ENCODE measurements at places on chromosomes 4 and X. TPM values are rescaled to one million over a fixed set of nuclear protein-coding genes. Genes with fewer than 3 reads are reported as not detected.

YIPF6 gene
- total RNA-seq = 12.6 TPM

PAGE2B gene
- total RNA-seq = not detected

SPIN3 gene
- 1.7 TPM for total RNA-seq

PPP4R3C gene
- not detected for total RNA-seq

TMEM154 gene
- 94.8 TPM for total RNA-seq

MAGEB1 gene
- total RNA-seq = not detected

HOPX gene
- total RNA-seq = 2,448 TPM

- no peak for DNase-seq
Observed at GRCh38 chr4:46249106-46249505, 125.3 kb upstream of the GABRG1 start.

GRCh38 chr4:36414248-36414647, 132.8 kb downstream of the DTHD1 start:
- DNase-seq = no peak

GRCh38 chr4:38639242-38639641, 24.8 kb upstream of the KLF3 start:
- DNase-seq = no peak

DNA sequence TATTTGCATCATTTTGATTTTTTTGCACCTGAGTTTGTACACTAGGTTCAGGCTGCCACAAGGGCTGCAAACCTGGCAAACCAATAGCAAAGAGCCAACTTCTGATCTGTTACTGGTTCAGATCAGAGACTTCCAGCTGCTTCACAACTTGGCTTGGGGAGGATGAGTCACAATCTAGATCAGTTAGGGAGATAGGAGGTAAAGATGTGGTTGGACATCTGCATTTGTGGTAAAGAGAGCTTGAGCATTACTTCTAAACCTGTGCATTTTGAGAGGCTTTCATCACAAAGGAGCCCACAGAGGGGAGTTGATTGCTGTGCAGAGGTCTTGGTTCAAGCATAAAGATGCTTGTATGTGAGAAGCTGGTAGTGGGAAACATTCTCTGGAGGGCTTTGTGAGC, 34.5 kb downstream of the LINC00632 start:
- DNase-seq = no peak

GRCh38 chrX:118974908-118975671, 672 bp downstream of the LONRF3 start:
- DNase-seq = peak; percentile 86

DNA sequence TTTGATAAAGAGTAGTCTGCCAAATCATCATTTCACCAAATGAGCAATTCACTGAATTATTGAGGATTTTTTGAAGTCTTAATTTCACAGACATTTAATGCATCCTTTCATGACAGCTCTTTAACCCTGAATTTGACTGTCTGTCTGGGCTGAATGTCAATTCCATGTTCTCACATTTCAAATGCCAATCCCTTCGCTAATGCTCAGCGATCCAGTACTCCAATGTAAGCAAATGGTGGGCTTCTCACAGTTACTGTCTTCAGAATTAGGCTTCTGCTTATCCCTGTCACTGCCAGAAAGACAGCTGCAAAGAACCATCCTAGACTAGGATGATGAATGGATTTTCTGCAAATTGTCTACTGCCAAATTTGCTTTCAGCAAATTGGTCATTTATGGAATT, 36.2 kb upstream of the USP38 start:
- DNase-seq = no peak

- DNase-seq = no peak
Observed at GRCh38 chr4:47109379-47109778, 78.0 kb downstream of the GABRB1 start.

DNA sequence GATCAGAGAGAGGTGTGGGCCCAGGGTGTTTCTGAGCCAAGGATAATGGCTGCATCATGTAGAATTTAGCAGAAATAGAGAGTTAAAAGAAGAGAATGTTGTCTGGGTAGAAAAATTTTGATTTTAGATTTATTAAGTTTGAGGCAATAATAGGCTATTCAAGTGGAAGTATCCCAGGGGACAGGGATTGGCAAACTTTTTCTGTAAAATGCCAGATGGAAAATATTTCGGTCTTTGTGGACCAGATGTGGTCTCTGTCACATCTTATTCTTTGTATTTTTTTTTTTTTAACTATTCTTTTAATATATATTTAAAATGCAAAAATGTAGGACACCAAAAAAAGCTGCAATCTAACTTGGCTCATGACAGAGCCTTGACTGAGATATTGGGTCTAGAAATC, 33.1 kb downstream of the IL15 start:
- no peak for DNase-seq

DNA sequence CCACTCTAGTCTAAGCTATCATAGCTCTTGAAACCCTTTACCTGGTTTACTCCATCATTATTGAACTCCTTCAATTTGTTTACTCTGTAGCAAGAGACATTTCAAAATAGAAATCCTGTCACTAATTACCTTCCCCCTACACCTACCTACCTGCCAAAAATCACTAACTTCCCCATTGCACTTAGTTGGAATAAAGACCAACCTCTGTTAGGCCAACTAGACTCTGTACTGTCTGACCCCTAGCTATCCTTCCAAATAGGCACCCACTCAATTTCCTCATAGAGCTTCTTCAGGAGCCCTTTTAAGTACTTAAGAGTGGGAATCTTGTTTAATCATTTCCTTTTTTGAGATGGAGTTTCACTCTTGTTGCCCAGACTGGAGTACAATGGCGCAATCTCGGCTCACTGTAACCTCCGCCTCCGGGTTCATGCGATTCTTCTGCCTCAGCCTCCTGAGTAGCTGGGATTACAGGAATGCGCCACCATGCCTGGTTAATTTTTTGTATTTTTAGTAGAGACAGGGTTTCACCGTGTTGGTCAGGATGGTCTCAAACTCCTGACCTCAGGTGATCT, 8.9 kb upstream of the CDKL2 start:
- no peak for DNase-seq

DNA sequence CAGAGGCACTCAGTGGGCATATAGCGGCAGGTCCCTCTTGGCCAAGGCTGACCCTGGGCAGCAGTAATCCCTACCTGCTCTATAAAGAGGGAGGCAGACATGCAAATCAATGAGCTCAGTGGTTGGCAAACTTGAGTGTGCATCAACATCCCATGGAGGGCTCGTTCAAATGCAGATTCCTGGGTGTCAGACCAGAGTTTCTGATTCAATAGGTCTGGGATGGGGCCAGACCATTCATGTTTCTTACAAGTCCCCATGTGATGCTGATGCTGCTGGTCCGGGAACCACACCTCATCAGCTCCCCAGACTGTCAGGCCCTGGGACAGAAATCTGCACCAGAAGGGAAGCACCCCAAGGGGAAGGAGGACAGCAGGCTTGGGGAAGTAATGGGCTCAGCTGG, 38.9 kb upstream of the HMGB3 start:
- DNase-seq = no peak

GRCh38 chr4:2060611-2061185, 1.6 kb downstream of the NAT8L start:
- no peak for DNase-seq

DNA sequence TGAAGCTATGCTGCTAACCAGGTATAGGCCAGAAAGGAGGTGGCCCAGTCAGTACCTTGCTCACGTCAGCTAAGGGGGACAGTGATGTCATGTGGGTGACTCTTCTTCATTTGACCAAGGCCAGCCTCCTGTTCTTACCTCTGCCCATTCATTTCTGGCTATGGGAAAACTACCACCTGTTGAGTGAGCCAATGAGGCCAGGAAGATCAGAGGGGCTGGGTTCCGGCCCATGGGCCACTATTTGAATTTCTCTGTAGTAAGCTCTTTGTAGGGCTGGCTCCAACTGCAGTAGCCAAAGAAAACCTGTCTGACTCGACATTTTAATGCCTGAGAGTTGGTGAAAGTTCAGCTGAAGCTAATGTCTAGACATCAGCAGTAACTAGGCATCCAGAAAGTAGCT, 102.6 kb downstream of the AKAP4 start:
- no peak for DNase-seq

- no peak for DNase-seq
Observed at GRCh38 chr4:26227601-26228229, 93.1 kb upstream of the RBPJ start.

- DNase-seq = no peak
Observed at GRCh38 chr4:101695176-101695575, 95.4 kb upstream of the BANK1 start.

DNA sequence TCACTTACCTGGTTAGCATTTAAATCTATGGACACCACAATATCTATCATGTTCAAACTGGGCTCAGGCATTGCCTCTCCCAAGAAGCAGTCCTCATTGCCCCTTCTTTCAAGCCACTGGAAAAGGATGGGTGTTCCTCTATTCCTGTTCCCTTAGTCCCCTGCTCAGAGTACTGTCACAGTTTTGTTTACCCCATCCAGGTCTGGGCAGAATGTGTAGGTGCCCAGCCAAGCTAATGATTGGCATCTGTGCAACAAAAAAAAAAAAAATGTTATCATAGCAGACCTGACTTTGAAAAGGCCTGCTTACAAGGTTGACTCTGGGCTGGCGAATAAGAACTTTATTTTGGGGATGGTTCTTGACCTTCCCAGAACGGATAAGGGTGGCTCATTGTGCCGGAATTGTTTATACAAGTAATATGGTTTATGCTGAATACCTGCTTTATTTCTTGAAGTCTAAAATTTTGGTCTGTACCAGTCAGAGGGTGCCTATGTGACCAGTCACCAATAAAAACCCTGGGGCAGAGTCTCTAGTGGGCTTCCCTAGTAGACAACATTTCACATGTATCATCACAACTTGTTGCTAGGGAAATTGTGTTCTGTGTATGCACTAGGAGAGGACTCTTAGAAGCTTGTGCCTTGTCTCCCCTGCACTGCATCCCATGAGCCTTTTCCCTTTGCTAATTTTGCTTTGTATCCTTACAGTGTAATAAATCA, 47.9 kb downstream of the JADE3 start:
- no peak for DNase-seq

DNA sequence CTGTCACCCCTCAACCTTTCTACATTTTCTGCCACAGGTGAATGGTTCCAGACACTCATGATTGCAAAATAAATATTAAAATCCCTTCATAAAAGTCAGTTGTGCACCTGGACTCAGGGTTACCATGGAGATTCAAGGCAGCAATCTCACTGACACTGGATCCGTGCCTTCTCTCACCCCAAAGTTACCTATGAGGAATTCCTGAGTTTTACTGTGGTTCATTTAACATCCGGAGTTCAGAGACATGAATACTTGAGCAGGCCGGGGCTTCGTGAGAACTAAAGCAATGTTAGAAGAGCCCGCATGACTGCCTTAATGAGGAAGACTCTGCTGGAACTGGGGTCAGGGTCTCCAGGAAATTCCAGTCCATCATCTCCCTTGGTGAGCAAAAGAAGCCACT, 12.5 kb upstream of the CLNK start:
- DNase-seq = no peak

- DNase-seq = no peak
Observed at GRCh38 chrX:148771440-148771839, 271.0 kb downstream of the AFF2 start.

Data from lower leg skin (tissue), 4 donors.